Naive B cell (primary cell): ENCODE measurements at places on chromosomes 16 and 17.
A peak's percentile ranks its signal among the peaks of the same experiment; 100 is the strongest.

DNA sequence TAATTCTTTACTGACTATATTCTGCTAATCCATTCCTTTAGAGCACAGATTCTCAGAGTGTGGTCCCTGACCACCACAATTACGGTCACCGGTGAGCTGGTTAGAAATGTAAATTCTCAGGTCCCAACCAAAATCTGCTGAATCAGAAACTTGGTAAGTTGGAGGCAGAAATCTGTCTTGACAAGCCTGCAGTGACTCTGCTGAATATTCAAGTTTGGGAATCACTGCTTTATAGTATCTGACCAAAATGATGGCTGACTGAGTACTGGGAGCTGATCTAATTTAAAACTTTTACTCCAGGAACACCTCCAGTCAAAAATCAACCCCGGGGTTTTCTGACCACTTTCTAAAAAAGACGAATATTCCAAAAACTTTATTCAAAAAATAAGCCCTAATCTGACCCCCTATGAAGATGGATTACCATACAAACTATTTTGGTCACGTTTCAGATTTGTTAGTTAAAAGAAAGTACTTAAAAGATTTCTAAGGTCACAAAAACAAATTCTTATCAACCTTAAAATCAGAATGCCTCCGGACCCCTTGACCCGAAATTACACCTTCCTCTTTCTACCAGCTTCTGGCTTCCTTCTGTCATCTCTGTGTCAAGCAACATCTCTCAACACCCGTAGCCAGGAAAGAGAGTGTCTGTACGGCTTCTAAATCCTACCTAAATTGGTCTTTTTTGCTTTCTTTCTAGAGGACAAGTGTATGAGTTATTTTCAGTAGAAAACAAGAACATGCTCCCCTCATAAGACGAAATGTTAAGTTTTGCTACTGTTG, 38.6 kb downstream of the CREBBP start:
- peak overlapping the region; percentile 50 for H3K4me3 ChIP-seq
- H3K4me1 ChIP-seq, result peaks cover 59% of the 10 kb centered on the region
- no peaks in the 10 kb centered on the region for H3K27me3 ChIP-seq
- DNase-seq, result peak; percentile 20
- peak overlapping the region; percentile 69 for H3K27ac ChIP-seq
- H3K36me3 ChIP-seq, result peaks cover 4% of the 10 kb centered on the region

- no peaks in the 10 kb centered on the region for H3K4me1 ChIP-seq
- no peak for DNase-seq
- H3K27me3 ChIP-seq, result peaks cover 8% of the 10 kb centered on the region
- H3K4me3 ChIP-seq, result no peak overlapping the region
These were observed 95.6 kb upstream of the CDYL2 start for GRCh38 chr16:80899809-80900592.

GRCh38 chr17:49939318-49939717, 29.7 kb upstream of the DLX4 start:
- H3K4me1 ChIP-seq, result no peaks in the 10 kb centered on the region
- H3K27ac ChIP-seq, result no peak overlapping the region
- peaks cover 40% of the 10 kb centered on the region for H3K27me3 ChIP-seq
- H3K4me3 ChIP-seq, result no peak overlapping the region
- no peak for DNase-seq

DNA sequence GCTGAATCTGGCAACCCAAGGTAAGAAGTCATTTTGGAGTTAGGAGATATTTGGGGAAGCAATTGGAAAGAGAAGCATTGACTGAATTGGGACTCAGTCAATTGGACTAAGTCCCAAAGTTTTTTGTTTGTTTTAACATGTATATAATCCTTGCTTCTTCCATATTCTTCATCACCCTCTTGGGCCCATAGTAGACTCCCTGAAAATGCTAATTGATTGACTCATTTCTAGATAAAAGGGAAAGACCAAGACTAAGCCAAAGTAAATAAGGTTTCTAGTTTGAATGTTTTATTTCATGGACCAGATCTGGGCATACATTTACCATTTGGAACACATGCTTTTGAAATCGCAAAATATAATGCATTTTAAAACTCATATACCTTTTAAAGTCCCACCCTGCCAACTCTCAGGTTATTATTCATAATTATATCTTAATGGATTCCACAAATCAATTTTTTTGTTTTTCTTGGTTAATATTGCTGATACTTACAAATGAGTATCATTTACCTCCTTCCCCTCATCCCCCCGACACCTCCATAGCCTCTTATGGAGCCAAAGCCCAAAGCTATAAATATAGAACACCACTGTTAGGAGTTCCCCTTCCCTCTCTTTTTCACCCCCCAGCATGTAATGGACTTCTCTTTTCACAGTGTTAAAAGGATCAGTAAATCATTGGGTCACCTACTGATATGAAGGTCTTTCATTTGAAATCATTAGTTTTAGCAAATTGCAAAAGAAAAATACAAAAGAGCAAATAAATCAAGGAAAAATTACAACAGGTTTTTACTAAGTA, 674.0 kb upstream of the SOX9 start:
- no peak for DNase-seq
- no peak overlapping the region for H3K4me3 ChIP-seq
- no peaks in the 10 kb centered on the region for H3K36me3 ChIP-seq
- no peaks in the 10 kb centered on the region for H3K4me1 ChIP-seq
